ENCODE measurements at places on chromosomes 13 and 19.

DNA sequence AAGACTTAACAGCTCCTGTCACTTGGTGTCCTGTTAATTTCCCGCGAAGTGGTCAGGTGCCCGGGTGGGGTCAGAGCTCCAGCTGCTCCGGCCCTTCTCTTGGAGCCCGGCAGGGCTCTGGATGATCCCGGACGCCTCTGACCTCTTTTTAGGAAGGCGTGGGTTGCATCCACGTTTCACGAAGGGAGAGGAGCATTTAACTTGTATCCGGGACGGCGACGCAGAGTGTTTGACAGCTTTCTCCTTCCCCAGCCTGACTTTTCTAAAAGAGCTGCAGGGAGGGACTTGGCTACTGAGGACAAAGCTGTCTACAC is 656 bp downstream of the ZNF155 start:
- DNase-seq: no peak

- DNase-seq: no peak
Observed at GRCh38 chr19:28126135-28126898, 1086.6 kb downstream of the UQCRFS1 start.

- DNase-seq: no peak
Observed at GRCh38 chr19:28874742-28875141, 338.2 kb downstream of the UQCRFS1 start.

DNA sequence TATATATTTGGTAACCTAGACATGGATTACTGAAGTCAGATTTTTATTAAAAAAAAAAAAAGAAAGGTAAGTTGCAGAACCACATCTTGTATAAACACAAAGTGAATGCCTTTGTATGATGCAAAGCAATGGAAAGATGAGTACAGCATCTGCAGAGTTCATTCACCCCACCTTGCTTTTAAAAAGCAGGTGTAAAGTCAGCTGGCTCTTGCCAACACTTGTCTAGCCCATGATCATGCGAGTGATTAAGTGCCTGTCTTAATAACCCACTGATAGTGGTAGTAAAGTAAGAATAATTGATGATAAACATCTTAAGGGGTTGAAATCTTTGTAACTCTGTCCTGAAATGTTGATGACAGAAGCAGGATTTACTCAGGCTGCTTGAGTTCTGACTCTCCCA is 710.4 kb downstream of the EFNB2 start:
- no peak for DNase-seq

- DNase-seq: no peak
Observed at GRCh38 chr19:41324921-41325639, 15.1 kb downstream of the CCDC97 start.

- DNase-seq: no peak
Observed at GRCh38 chr13:110062777-110063442, 244.0 kb downstream of the COL4A1 start.
